Neuronal stem cell (in vitro differentiated cells): ENCODE measurements at places on chromosomes 7 and 10.

DNA sequence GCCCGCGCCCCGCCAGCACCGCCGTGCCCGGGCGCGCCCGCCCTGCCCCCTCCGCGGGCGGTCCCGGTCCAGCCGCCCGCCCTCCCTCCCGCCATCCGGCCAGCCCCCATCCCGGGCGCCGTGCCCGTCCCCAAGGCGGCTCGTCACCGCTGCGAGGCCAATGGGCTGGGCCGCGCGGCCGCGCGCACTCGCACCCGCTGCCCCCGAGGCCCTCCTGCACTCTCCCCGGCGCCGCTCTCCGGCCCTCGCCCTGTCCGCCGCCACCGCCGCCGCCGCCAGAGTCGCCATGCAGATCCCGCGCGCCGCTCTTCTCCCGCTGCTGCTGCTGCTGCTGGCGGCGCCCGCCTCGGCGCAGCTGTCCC, at the start of gene HTRA1:
TSS of gene HTRA1 (plus strand) at position 187 of the 362 bp plus-strand sequence. CDS start at position 287, 100 bp downstream.
- DNase-seq: peak; percentile 43

DNA sequence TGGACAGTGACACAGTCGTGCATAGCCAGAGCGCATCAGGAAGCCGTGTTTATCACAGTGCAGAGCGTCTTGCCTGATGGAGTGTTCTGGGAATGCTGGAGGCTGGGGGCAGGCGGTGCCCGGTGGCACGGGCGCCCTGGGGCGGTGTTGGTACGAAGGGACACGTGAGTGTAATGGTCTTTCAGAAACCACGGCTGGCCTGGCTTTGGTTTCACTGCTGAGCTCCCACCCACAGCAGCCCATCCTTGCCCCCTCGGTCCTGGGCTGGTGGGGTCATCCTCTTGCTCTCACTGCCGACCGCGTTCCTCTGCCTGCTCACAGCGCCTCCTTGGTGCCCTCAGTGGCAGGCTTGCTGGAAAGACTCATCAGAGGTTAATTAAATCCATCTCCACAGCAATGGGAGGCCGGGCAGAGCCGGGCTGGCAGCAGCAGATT, 50.6 kb downstream of the NKX6-2 start:
- DNase-seq: no peak

GRCh38 chr10:86461963-86462804, 59.4 kb downstream of the WAPL start:
- no peak for DNase-seq

DNA sequence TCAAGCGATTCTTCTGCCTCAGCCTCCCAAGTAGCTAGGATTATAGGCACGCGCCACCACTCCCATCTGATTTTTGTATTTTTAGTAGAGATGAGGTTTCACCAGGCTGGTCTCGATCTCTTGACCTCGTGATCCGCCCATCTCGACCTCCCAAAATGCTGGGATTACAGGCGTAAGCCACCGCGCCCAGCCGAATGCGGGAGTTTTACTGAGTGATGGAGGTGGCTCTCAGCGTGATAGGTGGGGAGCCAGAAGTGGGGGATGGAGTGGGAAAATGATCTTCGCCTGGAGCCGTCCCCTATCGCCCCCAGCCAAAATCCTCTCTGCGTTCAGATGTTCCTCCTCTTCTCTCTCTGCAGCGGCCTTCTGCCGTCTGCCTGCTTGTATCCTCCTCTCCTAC, 348.4 kb upstream of the NPSR1 start:
- no peak for DNase-seq

DNA sequence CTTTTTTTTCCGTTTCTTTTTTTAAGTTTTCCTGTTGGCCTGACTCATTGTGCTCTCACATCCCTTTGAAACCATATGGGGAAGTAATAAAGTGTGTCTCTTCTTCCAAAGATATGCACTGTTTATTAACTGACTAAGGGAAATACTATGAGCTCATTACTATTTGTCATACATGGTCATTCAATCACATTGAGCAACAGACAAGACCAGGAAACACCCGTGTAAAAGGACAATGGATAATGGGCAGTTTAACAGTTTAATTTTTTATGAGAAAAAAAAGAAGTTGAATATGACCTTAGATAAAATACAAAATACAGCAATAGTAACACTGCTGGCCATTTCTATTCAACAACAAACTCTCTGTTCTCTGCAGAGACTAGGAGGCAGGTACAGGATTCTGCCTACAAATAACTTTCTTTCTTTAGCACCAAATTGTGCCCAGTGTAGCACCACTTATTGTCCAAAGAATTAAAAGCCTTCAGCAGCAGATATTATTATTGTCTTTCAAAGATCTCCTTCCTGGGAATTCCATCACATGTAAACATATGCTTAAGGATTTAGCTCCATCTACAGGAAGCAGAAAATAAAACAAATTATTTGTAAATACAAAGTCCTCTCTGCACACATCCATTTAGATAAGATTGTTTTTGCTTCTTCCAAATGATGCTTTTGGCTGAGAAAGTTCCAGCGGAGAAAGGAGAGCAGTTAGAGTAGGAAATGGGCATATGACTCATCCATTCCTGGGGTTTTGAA, 55.0 kb upstream of the AKR1E2 start:
- no peak for DNase-seq

DNA sequence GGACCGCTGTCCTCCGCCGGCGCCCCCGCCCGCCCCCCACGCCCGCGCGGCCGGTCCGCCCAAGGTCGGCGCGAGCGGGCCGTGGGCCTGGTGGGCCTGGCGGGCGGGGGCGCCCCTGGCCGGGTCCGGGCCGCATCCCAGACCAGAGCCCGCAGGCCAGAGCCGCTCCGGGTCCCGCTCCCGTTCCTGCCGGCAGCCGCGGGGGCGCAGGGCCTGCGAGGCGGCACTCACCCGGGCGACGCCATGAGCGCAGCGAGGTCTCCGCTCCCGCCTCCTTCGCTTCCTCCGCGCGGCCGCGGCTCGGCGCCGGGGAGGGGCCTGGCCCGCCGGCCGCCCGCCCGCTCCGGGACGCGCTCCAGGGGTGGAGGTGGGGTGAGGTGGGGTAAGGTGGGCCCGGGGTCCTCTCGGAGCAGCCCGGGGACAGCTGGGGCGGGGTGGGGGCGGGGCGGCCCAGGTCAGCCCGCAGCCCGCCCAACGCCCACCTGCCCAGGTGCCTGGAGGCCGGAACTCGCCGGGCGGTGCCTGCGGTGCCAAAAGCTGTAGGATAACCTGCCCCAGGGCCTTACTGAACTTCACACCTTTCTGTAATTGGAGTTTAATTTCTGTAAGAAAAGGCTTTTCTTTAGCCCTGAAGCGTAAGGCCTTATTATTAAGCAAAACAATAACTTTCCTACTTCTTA, at the start of gene URGCP:
TSS of gene URGCP (minus strand) at position 266 of the 680 bp plus-strand sequence. CDS start at position 245, 21 bp downstream.
- DNase-seq: no peak

GRCh38 chr10:120538091-120538490, 81.1 kb downstream of the PLPP4 start:
- DNase-seq: no peak

DNA sequence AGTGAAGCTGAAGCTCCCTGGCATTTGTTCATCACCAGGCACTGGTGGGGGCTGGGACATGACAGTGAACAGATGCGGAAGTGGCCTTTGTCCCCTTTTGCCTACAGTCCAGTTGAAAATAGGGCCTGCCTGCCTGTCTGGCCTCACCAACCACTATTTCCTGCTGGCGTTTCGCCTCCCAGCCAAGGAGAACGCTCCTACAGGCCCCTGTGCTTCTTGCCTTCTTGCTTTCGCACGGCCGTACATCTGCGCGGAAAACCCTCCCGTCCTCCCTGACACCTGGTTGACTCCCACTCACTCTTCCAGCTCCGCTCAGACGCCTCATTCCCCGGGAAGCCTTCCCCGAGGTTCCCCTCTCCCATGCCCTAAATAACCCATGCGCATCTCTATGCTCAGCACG, 317.3 kb downstream of the PRPF18 start:
- no peak for DNase-seq

GRCh38 chr7:129187681-129188371, 607 bp upstream of the SMO start:
- no peak for DNase-seq

DNA sequence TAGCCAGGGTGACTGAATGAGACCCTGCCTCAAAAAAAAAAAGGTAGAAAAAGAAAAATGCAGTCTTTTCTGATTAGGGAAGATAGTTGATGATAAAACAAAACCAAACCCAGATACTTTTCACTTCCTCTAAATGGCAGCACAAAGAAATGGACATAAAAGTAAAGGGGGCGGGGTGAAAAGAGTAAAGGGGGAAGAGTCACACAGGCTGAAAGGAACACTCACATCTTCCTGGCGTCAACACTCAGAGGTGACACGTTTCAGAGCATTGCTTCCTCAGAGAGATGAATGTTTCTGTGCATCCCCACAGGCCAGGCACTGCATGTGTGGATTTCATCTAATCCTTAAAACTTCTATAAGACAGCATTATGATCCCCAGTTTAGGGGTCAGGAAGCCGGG, 81.2 kb downstream of the HIPK2 start:
- DNase-seq: no peak

DNA sequence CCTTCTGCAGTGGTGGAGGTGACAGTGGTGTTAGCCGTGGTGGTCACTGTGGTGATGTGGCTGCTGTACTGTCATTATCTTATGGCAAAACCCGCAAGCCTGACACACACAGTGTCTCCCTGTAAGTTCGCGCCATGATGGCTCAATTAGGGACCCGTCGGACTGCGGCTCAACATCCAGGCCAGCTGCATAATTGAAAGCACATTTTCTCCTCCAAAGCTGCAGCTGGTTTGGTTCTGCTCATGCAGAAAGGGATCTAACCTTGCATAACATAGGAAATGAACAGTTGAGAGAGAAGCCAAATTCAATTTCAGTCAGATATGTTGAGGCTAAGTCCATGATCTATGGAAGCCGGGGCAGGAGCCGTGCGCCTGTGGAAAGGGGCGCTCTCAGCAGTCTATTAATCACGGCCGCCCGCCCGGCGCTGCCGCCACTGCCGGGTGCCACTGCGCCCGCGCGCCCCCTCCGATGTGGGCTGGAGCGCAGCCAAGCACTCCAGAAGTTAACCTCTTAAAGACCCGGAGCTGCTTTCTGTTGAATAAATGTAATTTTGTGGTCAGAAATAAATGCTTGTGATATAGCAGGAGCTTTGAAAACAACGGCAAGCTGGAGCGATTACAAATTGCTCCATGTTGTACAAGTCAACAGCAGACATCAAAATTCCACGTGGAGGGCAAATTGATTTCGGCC, 227.7 kb downstream of the CUX1 start:
- no peak for DNase-seq

- no peak for DNase-seq
These were observed 168.8 kb upstream of the KLF14 start for GRCh38 chr7:130902755-130903357.

GRCh38 chr7:131774419-131775220, 218.2 kb upstream of the PODXL start:
- DNase-seq: no peak

DNA sequence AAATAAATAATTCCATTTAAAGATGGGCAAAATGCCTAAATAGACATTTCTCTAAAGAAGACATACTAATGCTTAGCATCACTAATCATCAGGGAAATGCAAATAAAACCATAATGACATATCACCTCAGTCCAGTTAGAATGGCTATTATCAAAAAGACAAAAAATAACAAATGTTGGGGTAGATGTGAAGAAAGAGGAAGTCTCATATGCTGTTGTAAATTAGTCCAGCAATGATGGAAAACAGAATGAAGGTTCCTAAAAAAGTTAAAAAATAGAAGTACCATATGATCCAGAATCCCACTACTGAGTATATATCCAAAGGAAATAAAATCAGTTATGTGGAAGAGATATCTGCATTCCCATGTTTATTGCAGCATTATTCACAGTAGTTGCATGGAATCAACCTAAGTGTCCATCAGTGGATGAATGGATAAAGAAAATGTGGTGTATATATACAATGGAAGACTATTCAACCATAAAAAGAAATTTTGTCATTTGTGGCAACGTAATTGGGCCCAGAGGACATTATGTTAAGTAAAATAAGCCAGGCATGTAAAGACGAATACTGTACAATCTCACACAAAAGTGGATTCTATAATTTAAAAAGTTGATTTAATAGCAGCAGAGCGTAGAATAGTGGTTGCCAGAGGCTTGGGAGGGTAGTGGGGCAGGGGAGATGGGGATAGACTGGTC, 52.0 kb downstream of the TCAF1 start:
- DNase-seq: no peak

- DNase-seq: no peak
These were observed 14.9 kb upstream of the CCDC3 start for GRCh38 chr10:13016426-13016825.

GRCh38 chr10:62540389-62540788, 166.2 kb downstream of the ZNF365 start:
- no peak for DNase-seq

- DNase-seq: no peak
These were observed 552 bp downstream of the IL15RA start for GRCh38 chr10:5976512-5977470.

GRCh38 chr10:5565671-5566581, 41.2 kb downstream of the CALML3 start:
- DNase-seq: no peak

GRCh38 chr10:112852306-112852705, 97.7 kb upstream of the TCF7L2 start:
- DNase-seq: no peak

GRCh38 chr10:6046773-6047611, 15.2 kb downstream of the IL2RA start:
- no peak for DNase-seq

- no peak for DNase-seq
These were observed 55.7 kb downstream of the ADK start for GRCh38 chr10:74206746-74207145.

DNA sequence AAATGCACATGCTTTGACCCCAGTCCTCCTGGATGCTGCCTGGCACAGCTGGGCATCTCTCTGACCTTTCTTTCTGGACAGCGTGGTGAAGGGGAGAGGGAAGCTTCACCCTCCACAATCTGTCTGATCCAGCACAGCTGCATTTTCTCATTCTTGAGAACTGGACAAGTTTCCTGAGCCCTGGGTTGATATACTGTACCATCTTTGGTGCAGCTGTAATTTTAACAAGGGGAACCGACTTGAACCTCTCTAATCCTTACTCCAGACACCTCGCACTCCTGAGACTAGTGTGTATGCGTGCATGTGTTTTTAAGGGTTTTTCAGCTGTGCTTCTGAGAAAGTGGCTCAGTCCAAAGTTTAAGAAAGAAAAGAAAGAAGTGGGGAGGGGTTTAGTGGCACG, 655.7 kb downstream of the INHBA start:
- DNase-seq: no peak

DNA sequence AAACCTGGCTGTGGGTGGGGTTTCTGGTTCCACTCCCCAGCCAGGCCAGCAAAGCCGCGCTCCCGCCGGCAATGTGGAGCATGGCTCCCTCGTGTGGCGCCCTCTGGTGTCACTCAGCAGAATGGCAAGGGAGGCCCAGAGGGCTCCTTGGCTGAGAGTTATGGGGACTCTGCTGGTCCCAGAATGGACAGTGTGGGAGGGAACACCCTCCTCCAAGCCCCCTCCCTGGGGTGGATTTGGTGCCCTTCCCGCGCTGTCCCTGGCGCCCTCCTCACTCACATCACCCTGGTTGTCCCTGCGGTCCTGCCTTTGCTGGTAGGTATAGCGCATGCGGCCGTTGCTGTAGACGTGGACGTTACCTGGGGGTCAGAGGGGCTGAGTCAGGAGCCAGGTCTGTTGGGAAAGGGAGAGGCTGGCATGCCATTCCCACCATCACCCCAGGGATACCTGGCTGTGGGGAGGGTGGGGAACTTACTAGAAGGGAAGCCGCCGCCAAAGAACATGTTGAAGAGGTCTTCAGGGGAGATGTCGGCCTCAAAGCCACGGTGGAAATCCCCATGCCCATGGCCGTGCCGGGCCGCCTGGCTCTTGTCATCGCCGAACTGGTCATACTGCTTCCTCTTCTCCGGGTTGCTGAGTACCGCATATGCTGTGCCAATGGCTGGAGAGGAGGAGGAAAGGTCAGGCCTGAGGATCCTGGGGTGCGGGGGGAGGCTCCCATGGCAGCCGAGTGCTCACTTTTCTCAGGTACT, 14.0 kb downstream of the DNAJB12 start:
- no peak for DNase-seq
